NCI-H1436 treated with DMSO at 0.1 percent for 48 hours (cell line): ENCODE measurements at places on chromosomes 5 and 9.

- no peak for DNase-seq
Measured at GRCh38 chr9:124555043-124555442, 47.8 kb upstream of the NR5A1 start.

- no peak for DNase-seq
Measured at GRCh38 chr5:62732677-62733121, 154.1 kb downstream of the LRRC70 start.

- no peak for DNase-seq
Measured at GRCh38 chr5:135740475-135740874, 94.0 kb upstream of the SLC25A48 start.

- no peak for DNase-seq
Measured at GRCh38 chr9:93120846-93121315, 13.2 kb downstream of the NINJ1 start.

- DNase-seq, result no peak
Measured at GRCh38 chr5:38557308-38557710, 863 bp upstream of the LIFR start.

DNA sequence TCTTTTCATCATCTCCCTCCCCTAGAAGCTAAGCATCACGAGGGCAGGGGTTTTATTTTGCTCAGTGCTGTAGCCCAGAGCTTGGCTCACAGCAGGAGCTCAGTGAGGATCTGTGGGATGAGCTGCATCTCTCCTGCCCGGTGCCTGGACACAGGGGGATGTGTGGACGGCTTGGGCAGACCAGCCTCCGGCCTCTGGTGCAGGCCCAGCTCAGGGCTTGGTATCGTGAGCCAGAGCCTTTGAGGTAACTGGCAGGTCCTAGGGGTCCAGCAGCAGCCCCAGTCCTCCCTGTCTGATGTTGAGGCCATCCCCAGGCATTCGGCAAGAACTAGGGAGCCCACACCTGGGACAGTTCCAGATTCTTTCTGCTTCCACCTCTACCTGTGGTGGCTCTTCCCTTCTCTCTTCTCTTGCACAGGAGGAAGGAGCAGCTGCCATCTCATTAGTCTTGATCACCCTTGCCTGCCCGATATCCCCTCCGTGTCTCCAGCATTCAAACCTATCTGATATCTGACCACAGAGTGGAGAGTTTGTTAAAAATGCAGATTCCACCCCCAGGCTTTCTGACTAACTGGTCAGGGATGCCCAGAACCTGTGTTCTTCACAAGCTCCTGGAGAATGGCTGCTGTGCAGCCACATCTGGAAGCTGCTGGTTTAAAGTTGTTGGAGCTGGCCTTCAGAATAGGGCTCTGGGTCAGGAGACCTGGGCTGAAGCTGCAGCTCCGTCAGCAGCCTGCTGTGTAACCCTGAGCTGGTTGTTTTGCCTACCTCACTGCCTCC is 7.9 kb upstream of the SLC6A7 start:
- no peak for DNase-seq

- no peak for DNase-seq
Measured at GRCh38 chr5:147485046-147485445, 24.8 kb downstream of the DPYSL3 start.

DNA sequence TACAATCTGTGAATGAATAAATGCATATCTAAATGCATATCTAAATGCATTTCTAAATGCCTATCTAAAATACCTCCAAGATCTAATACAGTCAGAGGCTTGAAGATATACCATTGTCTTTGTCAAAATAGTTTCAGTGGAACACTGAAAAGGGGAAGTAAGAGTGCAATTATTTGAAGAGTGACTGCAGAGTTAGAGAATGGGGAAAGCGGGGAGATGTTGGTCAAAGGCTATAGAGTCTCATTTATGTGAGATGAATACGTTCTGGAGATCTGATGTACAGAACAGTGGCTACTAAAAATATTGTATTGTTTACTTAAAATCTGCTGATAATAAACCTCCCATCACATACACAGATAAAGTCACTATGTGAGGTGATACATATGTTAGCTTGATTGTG is 1126.2 kb upstream of the CDH9 start:
- DNase-seq, result no peak

GRCh38 chr5:54362992-54363625 is 52.7 kb upstream of the ARL15 start:
- DNase-seq, result no peak

- DNase-seq, result no peak
Measured at GRCh38 chr9:10104774-10105173, 508.0 kb downstream of the PTPRD start.

DNA sequence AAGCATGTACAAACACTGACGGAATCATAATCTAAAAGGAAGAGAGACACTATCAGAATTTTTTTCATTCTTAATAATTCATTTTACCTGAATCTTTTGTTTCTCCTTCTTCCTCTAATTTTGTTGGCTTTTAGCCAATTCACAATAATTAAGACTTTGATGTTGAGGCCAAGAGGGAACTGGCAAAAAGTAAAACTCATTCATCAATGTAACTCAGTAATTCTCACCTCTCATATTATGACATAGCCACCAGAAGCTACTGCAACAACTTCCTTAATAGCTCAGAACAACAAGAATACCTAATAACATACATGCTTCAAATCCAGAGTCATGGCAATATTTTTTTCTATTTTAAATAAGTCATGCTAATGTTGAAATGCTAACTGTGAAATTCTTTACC is 64.5 kb downstream of the MCTP1 start:
- DNase-seq, result no peak

GRCh38 chr9:133023117-133023890 is 7.5 kb upstream of the GTF3C5 start:
- DNase-seq, result no peak

GRCh38 chr5:35924950-35925722 is 13.3 kb downstream of the CAPSL start:
- no peak for DNase-seq

GRCh38 chr5:96978812-96979449 is 43.1 kb downstream of the LNPEP start:
- no peak for DNase-seq

DNA sequence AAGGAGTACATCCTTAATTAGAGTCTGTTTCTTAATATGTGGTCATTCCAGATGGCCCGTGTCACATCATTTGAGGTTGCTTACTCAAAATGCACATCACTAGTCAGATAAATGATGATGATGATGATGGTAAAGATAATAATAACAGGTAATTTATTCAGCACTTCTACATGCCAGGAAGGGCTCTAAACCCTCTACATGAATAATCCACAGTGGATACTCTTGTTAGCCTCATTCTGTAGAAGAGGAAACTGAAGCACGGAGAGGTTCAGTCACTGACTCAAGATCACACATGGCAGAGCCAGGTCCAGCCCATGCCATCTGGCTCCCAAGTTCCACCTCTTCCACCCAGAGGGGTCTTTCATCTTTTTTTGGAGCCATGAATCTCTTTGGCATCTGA is 11.7 kb downstream of the SH3PXD2B start:
- DNase-seq, result no peak

- DNase-seq, result no peak
Measured at GRCh38 chr5:151663617-151664293, 23.0 kb downstream of the SPARC start.

GRCh38 chr9:17090041-17090440 is 44.8 kb upstream of the CNTLN start:
- DNase-seq, result no peak

- DNase-seq, result no peak
Measured at GRCh38 chr5:142206801-142207200, 98.2 kb downstream of the NDFIP1 start.

- DNase-seq, result no peak
Measured at GRCh38 chr9:126084008-126084407, 242.6 kb upstream of the MVB12B start.
